ENCODE measurements at places on chromosomes 1 and 21.

DNA sequence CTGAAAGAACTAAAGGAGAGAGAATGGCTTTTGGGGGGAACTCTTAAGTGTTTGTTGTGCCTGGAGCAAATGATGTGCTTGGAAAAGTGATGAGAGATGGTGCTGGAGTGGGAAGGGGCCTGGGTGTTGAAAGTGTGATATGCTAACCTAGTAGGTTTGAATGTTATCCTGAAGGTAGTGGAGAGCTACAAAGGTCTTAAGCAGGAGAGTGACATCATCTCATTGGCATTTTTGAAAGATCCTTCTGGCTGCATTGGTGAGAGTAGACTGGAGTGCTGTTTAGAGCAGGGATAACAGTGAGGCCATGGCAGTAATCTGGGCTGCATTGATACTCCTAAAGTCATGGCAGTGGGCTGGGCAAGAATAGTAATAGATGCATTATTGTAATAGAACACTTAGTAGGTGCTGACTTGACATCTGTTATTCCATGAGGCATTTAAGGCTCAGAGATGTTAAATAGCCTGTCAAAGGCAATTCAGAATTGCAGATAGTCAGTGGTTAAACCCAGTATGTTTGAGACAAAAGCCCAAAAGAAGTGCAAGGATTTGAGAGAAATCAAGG, 44.5 kb downstream of the MDM4 start:
- no peak for DNase-seq

GRCh38 chr1:221794079-221794670, 52.3 kb upstream of the DUSP10 start:
- DNase-seq, result no peak

- DNase-seq, result no peak
Measured at GRCh38 chr21:28770867-28771661, 221.6 kb downstream of the LTN1 start.

- DNase-seq, result no peak
Measured at GRCh38 chr1:109248797-109249629, at the start of gene CELSR2. Gene CELSR2 (plus strand): TSS chr1:109249539. CDS start chr1:109250080, 541 bp downstream.

DNA sequence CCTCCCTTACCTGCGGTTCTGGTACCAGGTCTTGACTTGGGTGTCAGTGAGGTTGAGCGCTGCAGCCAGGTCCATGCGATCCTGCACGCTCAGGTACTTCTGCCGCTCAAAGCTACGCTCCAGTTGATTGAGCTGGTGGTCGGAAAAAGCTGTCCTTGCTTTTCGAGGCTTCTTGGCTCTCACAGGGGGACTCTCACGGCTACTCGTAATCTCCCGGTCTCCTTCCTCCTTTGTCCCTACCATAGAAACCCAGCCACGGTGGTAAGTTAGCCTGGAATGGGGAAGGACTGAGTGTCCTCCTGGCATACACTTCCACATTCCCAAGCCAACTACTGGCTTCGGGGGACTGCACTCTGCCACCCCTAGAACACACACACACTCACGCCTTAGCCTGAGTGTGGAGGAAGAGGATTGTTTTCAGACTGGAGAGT, 2.6 kb downstream of the BARHL2 start:
- DNase-seq, result no peak

DNA sequence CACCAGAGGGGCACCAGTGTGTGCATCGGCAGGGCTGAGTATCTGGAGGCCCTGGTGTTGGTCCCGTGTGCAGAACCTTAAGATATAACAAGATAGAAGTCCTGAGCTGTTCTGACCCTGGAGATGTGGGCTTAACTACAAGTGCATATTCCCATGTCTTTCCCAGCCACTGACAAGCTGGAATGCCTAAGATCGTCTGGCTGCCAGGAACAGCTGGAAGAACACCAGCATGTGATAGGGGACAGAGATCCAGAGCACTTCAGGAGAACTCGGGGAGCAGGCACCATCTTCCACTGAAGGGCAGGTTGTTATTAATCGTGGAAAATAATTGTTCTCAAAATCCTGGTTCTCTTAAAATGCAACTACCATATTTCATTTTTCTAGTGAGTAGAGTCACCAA, 419.9 kb upstream of the RUNX1 start:
- no peak for DNase-seq

- no peak for DNase-seq
Measured at GRCh38 chr1:3741566-3742438, 10.4 kb upstream of the CCDC27 start.

GRCh38 chr1:207966521-207966920, 55.6 kb upstream of the CD34 start:
- DNase-seq, result no peak
